ENCODE measurements at places on chromosomes 12 and 14. TPM values are rescaled to one million over a fixed set of nuclear protein-coding genes. Genes with fewer than 3 reads are reported as not detected.

Gene HHIPL1
- 1.1 TPM for total RNA-seq

- no peak for DNase-seq
Observed at GRCh38 chr12:2338381-2338780, 285.6 kb downstream of the CACNA1C start.

DNA sequence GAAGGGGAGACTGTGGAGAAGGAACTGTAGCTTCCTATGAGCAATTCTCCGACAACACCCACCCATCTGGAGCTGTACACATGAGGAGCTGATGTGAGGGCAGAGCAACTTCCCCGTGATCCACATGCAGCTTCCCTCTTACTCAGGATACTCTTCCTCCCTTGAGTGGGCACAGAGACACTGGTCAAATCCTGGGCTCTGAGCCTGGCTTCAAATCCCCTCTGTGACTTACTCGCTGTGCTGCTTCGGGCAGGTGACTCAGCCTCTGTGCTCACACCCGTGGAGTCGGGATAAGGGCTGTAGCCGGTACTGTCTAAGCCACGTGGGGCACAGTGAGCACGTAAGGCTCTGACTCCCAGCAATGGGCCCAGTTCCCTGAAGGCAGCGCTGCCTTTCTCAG lies 31.1 kb downstream of the ZFYVE21 start:
- DNase-seq, result peak; percentile 71

Gene GALNT16
- total RNA-seq, result 6.3 TPM

Data from astrocyte (in vitro differentiated cells and primary cell).